ENCODE measurements at places on chromosomes 6 and 20. TPM values are rescaled to one million over a fixed set of nuclear protein-coding genes. Genes with fewer than 3 reads are reported as not detected.

DNA sequence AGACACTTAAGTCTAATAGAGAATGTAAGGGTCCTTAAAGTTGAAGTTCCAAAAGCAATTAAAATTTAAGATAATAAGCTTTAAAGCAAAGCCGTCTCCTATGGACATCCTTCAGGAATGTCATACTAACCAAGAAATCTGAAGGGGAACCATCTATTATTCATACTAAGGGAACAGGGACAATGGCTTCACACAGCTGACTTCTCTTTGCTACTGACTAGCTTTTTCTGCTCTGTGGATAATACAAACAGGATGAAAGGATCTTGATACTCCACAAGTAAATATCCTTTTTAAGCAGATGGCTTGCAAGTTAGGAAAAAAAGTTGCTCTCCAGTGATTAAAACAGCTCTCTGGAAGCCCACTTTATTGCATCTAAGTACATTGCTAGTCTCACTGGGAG is 178.6 kb downstream of the BACH2 start:
- no peak for DNase-seq

GRCh38 chr6:75296811-75297779 is 12.5 kb upstream of the TMEM30A start:
- DNase-seq = peak; percentile 81

BPIFA1 gene
- not detected for total RNA-seq

DNA sequence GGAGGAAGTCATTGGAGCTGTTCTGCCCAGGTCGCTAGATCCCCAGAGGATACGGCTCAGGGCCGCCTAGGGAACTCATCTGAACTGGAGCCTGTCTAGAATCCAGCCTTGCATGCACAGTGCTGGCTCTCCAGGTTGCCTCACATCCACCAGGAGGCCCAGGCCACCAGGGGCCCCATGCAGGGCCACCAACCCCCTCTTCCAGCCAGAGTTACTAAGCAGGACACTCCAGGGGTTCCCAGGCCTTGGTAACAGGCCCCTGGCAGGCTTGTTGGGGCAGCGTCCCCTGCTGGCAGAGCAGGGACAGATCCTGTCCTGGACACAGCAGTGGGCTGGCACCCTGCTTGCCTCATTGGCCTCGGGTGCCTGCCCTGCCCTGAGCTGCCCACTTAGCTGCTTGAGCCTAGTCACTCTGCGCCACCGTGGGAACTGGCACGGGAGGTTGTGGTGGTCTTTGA is 35.3 kb downstream of the EFCAB8 start:
- peak; percentile 3 for DNase-seq

EYA4 gene
- total RNA-seq = 5.7 TPM
